Heart left ventricle (tissue), 16 donors: ENCODE measurements at places on chromosomes 1 and 21. TPM values are rescaled to one million over a fixed set of nuclear protein-coding genes. Genes with fewer than 3 reads are reported as not detected.
A peak's percentile ranks its signal among the peaks of the same experiment; 100 is the strongest.

GRCh38 chr1:172764378-172764777, 105.5 kb downstream of the FASLG start:
- no peak for DNase-seq

GRCh38 chr1:209624558-209625549, 27.4 kb downstream of the LAMB3 start:
- DNase-seq = no peak

DNA sequence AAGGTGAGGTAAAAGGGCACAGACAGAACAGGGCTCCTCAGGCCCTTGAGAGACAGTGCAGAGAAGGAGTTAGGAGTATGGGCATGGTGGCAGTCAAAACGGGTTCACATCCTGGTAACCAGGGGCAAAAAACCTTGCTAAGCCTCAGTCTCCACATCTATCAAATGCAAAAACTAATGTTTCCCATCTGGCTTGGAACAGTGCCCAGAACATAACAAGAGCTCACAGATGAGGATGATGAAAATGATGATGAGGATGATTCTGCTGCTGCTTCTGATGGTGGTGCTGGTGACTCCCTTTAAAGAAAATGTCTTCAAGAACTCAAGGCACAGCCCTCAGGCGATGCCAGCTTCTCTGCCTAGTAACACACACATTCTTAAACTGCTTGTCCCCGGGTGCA, 24.1 kb downstream of the HHIPL2 start:
- no peak for DNase-seq

GRCh38 chr1:77342745-77343144, 60.9 kb downstream of the AK5 start:
- no peak for DNase-seq

GRCh38 chr21:38591218-38591537, 92.9 kb upstream of the ERG start:
- DNase-seq = no peak

DNA sequence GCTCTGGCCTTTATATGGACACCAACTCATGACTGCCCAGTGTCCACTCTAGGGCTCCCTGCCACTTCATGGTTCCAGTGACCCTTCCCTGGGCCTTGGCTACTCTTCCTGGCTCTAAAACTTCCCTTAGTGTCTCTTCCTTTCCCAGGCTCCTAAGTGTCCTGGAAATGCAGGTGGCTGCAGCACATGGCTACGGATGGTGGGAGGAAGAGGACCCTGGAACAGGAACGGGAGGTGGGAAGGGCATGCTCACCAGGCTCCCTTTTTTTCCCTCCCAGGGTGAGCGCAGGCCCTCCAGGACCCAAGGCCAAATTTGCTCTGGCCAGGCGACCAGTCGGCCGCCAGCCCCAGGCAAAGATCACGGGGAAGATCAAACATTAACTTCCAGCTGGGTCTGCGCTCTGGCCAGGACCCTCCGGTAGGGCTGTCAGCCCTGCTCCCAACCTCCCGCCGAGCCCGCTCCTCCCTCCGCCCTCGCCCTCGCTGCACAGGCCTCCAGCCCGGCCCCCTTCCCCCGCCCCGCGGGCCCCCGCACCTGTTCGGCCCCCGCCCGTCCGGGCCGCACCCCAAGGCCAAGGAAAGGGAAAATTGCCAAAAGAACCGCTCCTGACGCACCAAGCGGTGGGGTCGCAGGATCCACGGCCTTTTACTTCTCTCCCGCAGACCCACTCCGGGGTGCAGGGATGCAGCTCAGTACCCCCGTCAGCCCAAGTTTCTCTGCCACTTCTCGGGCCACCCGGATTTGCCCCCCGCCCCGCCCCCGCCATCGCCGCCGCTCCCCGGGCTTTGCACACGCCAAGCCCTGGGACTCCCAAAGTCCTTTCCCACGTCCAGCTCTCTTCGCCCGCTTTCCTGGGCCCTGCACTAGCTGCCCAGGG, 894 bp downstream of the TCEA3 start:
- DNase-seq = peak; percentile 50

DNA sequence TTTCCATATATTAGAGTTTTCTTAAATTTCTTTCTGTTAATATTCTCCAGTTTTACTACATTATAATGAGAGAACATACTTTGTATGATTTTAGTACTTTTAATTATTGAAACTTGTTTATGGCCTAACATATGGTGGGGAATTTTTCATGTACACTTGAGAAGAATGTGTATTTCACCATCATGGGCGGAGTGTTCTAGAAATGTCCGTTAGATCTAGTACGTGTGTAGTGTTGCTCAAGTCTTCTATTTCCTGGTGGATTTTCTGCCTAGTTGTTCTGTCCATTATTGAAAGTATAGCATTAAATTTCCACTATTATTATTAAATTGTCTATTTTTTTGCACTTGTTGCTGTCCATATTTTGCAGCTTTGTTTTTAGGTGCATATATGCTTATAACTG, 64.0 kb upstream of the RGS21 start:
- DNase-seq = no peak

DNA sequence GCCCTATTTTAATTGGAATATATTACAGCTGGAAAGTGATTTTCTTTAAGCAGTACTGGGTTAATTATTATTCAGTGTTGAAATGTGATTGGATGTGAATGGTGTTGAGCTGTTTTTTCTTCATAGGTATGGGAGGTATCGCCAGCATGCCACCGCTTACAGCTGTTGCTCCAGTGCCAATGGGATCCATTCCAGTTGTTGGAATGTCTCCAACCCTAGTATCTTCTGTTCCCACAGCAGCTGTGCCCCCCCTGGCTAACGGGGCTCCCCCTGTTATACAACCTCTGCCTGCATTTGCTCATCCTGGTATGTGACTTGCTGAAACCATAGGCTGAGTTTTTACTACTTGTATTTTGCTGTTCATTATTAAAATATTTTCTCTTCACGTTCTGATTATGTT, 107.7 kb downstream of the ITSN1 start:
- no peak for DNase-seq

GRCh38 chr1:158115126-158115525, 65.6 kb upstream of the CD1D start:
- no peak for DNase-seq

GRCh38 chr1:56360021-56360420, 219.3 kb downstream of the PLPP3 start:
- no peak for DNase-seq

DNA sequence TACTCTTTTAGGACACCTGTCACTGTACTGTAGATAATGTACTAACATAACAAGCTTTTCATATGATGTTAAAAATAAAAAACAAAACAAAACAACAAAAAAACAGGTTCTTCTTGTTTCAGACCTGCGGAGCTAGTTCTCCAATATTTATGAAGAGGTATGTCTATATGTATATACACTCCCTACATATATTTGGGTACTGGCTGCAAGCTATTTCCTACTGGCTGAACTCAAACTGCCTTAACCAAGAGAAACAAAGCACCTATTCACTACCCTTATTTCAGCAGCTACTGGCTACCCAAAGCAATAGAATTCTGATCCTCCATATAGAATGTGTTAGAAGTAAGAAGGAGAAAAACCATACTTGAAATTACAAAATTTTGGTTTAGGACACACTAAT, 73.5 kb downstream of the ABL2 start:
- no peak for DNase-seq

GRCh38 chr1:167169642-167170041, 51.0 kb upstream of the POU2F1 start:
- no peak for DNase-seq

DNA sequence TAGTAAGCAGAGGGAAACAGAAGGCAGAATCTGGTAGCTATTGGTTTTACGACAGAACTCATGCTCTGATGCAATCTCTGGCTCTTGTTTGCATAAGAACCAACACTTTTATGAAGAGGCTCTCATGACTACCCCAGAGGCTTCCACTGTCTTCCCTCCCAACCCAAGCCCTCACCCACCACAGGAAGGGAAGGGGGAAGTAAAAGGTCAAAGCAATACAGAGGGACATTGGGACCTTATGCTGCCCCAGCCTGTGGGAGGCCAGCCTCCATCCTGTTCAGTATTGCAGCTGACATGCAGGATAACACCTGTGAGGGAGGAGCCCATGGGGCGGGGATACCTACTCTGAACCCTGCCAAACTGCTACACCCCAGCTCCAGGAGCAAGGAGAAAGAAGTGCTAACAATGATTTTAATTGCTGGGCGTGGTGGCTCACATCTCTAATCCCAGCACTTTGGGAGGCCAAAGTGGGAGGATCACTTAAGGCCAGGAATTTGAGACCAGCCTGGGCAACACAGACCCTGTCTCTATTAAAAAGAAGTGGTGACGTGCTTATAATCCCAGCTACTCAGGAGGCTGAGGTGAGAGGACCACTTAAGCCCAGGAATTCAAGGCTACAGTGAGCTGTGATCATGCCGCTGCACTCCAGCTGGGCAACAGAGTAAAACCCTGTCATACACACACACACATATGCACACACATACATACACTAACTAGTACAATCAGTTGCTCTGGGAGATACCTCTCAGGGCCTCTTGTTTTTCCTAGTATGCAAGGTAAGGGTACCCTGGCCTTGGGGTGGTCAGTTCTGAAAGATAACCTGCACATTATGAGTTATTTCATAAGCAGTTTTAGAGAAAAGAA, 9.5 kb downstream of the MR1 start:
- DNase-seq = no peak

GRCh38 chr1:151175041-151175741, 590 bp downstream of the TMOD4 start:
- DNase-seq = peak; percentile 43

GRCh38 chr21:29133796-29134195, 3.4 kb downstream of the MAP3K7CL start:
- DNase-seq = no peak

- no peak for DNase-seq
Measured at GRCh38 chr21:34684174-34684876, 15.5 kb downstream of the CLIC6 start.

GRCh38 chr1:16153999-16154673, 1.7 kb downstream of the EPHA2 start:
- no peak for DNase-seq

- DNase-seq = no peak
Measured at GRCh38 chr1:117037802-117038201, 22.3 kb upstream of the TTF2 start.

DNA sequence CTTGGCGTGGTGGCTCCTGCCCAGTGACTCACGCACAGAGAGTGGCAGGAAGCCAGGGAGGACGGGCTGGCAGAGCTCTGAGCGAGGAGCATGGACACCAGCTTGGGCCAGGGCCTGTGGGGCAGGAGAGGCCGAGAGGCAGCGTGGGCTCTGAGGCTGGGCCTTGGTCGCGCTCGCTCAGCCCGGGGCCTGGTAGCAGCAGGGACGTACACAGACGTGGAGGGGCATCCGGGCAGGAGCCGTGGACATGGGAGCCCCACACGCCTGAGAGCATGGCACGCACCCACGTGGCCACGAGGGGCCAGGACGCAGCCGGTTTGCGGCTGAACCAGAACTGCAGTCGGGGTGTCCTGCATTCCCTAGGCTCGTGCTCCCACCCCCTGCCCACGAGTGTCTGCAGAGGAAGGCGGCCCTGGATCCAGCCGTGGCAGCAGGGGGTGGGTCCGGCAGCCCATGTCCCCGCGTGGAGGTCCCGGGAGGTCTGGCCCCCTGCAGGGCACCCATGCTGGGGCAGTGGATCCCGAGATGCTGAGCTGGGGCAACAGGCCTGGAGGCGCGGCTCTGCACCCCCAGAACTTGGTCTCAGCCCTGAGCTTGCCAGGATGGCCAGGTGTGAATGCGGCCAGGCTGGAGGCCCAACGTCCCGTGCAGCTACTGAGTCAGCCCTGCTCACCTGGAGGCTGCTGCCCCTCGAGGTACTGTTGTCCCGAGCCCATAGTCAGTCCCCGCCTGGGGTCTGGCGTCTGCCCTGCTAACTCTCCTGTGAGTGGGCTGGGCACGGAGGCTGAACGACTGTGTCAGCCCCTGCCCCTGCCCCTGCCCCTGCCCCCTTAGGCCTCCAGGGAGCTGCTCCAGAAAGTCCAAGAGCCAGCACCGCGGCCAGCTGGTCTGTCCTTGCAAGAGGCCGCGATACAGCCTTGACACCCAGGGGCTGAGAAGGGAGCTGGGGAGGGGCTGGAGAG, 61.6 kb downstream of the SLX9 start:
- peak; percentile 78 for DNase-seq

DNA sequence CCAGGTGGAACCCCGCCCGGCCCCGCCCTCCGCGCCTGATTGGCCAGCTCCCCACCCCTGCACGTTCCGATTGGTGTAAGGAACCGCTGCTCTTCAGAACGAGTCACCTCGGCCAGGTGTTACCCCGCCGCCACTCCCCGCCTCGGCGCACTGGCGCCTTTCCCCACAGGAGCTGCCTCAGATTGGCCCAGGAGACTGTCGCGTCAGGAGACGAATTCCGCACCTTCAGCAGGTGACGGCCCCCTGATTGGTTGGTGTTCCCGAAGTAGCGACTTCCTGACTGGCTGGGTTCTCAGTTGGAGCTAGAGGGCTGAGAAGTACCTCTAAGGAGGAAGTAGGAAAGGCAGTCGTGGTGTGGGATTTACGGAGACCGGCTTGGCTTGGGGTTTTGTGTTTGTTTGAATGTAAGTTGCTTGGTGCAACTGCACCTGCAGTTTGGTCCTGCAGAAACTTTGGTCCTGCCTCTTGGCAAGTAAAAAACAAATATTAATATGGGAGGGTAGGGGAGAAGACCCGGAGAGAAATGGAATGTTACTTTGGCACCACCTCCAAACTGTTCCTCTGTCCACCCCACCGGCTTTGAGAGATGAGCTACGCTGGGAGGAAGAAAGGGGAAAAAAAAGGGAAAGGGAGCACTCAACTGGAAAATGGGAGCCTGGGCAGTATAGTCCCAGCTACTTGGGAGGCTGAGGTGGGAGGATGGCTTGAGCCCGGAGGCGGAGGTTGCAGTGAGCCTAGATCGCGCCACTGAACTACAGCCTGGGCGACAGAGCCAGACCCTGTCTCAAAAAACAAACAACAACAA, 415 bp upstream of the F11R start:
- peak; percentile 77 for DNase-seq

DNA sequence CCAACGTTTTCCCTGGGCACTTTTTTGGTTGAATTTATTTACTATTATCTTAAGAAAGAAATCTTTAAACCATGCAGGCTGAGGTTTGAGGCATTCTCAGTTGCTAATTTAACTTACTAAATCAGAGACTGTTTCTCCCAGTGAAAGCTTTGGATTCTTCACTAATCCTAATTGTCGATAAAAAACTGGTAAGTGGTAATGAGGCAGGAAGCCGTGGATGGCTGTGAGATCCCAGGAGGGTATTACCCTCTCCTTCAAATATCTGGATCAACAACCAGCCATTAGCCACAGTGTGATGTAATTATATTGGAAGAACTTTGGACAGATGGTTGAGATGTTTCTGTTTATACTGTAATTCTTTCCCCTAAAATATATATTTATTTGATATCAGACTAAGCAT, 485.0 kb downstream of the DISC1 start:
- no peak for DNase-seq

GRCh38 chr1:69911301-69911801, 294.0 kb downstream of the LRRC40 start:
- no peak for DNase-seq

- DNase-seq = no peak
Measured at GRCh38 chr1:13728091-13728715, 28.2 kb downstream of the PRDM2 start.

CENPF gene
- 2.4 TPM for total RNA-seq

TSNAX gene
- total RNA-seq = 21.0 TPM

HES3 gene
- not detected for total RNA-seq

C1orf74 gene
- total RNA-seq = 1.9 TPM

ASAP3 gene
- 36.1 TPM for total RNA-seq

SOAT1 gene
- 5.5 TPM for total RNA-seq

HSD3B2 gene
- not detected for total RNA-seq

ADAMTS4 gene
- total RNA-seq = 2.9 TPM

PCP4L1 gene
- total RNA-seq = 0.49 TPM

SPATA6 gene
- total RNA-seq = 3.3 TPM
